ENCODE measurements at places on chromosomes 7 and 10.

DNA sequence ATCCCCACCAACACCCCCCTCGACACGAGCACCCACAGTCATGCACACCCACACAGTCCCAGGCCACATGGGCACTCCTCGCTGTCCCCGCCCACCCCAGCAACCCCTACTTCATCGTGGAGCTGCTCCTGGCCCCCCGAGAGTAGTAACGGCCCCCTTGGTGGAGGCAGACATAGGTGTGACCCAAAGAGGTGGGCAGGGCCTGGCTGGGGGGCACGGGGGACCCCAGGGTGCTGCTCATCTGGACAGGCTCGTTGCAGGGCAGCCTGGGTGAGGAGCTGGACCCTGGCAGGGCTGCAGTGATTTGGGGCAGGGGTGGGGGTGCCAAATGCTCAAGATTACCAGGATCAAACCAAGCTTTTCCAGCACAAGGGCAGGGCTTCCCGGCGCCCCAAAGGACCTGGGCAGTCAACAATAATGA is 42.4 kb upstream of the ZMIZ1 start:
- no peak for DNase-seq

DNA sequence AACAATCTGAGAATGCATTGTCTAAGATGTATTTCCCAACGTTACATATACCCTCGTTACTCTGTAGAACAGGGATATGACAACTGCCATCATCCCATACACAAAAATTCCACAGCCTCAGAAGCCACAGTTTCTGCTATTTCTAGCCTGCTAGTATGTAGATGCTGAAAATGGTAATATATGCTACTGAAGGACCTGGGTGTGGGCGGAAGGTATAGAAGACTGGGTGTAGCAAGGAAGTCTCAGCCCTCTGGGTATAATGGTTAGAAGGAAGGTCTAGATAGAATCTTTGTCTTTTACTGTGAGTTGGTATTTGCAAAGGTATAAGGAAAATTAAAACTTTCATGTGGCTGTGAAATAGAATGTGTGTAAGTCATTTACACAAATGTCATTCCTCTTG is 79.2 kb upstream of the HPS1 start:
- DNase-seq = no peak

- DNase-seq = no peak
Measured at GRCh38 chr7:120274482-120274881, 1.5 kb downstream of the KCND2 start.

DNA sequence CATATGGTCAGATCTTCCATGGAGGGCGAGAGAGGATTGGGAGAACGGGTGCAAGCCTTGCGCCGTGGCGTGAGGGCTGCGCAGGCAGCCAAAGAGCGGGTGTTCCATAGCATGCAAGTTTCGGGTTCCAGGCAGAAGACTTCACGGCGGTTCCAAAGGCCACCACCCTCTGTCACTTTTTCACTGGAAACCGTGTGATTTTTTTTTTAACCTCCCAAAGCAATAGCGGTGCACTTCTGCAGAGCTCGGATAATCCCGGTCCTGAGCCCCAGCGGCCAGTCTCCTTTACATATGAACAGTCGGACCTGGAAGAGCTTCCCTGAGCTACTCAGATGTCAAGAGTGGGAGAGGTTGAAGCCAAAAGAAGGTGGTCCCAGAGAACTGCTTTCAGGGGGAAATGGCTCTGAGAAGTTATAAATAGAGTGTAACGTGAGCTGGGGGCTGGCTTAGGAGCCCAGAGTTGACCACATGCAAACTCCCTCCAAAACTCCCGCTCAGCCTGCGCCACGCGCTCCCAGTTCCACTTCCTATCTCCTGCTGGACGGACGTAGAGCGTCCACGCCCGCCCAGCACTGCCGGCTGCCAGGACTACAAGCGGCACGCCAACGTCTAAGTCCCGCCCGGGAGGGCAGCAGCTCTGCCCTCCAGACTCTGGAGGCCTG is at the start of gene MEOX2:
Gene MEOX2, minus strand, starts transcription at position 389 of the 662 bp plus-strand sequence. Its CDS starts 281 bp downstream, at position 108.
- DNase-seq = no peak

DNA sequence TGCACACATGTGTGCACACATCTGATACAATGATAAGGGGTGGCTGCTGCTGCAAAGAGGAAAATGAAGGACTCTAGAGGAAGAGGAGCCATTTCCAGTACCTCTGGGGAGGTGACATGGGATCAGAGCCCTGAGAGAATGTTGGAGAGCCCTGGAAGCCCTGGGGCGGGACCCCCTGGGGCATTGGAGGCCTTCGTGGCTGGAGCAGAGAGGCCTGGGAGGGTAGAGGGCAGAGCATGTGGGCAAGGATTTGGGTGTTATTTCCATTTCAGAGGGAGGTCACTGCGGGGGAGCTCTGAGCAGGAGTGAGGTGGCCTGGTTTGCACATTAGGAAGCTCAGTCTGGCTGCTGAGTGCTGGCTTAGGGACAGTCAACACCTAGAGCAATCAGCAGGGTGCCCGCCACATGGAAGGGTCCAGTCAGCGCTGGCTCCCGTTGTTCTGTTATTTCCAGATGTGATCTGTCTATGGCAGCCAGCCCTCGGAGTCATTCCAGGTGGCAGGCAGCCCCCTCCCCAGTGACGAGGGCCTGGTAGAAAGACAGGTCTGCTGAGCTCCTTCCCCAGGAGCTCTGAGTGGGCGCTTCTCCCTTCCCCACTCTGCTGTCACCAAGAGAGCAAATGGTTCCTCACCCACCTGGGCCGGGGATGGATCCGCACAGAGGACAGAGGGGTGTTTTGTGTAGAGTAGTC is 24.1 kb upstream of the BTBD16 start:
- no peak for DNase-seq

- peak; percentile 19 for DNase-seq
Measured at GRCh38 chr10:29304264-29304994, 15.6 kb downstream of the LYZL1 start.

DNA sequence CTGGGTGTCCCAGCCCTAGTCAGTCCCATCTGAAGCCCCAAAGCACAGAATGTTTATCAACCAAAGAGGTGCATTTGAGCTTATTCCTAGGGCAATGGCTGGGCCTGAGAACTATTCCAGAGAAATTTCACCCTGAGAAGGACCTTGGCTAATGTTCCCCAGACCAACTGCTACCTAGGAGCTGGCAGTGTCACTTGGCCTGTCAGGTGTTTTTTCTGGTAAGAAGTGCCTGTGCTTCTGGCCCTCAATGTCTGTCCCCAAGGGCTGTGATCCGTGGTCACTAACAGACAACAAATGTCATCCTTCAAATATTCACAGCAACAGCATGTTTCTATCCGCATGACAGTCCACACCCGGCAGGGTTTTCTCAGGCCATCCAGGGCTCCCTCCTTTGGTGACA is 209.3 kb upstream of the FRMD4A start:
- no peak for DNase-seq

DNA sequence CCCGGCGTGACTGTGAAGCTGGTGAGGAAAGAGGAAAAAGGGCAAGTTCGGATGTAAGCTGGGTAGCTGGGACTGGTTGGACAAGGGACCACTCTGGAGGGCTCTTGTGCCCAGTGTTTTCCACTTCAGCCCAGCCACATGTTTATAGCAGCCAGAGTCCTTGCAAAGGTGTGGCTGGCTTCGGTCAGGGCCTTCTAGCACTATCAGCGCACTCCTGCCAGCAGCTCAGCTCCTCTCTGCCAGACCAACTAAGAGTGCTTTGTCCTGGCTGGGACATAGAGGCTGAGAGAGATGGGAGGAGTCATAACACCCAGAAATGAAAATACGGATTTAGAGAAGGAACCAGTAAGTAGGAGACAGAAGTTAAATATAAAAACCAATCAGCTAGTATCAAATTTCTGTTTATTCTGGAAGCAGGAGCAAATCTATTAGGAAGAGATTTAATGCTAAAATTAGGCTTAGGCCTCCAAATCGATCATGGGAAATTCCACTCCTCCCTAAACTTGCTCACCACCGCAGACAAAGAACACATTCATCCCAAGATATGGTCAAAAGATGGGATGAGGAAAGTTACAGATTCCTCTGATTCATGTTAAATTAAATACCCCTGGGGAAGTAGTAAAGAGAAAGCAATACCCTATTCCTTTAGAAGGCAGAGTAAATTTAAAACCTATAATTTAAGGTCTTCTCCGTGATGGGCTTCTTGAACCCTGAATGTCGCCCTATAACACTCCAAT is 135.0 kb downstream of the RALA start:
- no peak for DNase-seq

GRCh38 chr7:105675934-105676371 is 94.7 kb upstream of the EFCAB10 start:
- peak; percentile 68 for DNase-seq

GRCh38 chr7:90432752-90433151 is 29.5 kb downstream of the CLDN12 start:
- DNase-seq = no peak
